Muscle of arm (tissue), 14 donors: ENCODE measurements at places on chromosomes 4 and X. TPM values are rescaled to one million over a fixed set of nuclear protein-coding genes. Genes with fewer than 3 reads are reported as not detected.
A peak's percentile ranks its signal among the peaks of the same experiment; 100 is the strongest.

DNA sequence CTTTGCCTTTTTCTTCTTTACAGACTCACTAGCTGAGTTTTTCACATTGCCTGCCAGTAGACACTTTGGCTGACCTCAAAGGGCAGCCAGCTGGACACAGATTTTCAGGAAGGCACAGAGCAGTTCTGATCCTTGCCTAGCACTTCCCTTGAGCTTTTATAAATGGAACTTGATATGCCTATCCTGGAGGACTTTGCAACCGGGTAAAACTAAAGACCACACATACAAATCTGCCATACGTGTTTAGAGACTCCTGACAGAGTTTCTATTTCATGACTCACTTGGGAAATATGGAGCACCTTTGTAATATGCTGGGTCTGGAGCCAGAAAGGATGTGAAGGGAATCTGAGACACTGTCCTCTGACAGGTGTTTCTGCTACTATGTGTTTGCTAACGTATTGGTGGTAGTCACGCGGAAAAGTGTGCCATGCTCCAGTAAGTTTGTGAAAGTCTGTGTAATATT lies 56.7 kb upstream of the RASSF6 start:
- no peak for DNase-seq

DNA sequence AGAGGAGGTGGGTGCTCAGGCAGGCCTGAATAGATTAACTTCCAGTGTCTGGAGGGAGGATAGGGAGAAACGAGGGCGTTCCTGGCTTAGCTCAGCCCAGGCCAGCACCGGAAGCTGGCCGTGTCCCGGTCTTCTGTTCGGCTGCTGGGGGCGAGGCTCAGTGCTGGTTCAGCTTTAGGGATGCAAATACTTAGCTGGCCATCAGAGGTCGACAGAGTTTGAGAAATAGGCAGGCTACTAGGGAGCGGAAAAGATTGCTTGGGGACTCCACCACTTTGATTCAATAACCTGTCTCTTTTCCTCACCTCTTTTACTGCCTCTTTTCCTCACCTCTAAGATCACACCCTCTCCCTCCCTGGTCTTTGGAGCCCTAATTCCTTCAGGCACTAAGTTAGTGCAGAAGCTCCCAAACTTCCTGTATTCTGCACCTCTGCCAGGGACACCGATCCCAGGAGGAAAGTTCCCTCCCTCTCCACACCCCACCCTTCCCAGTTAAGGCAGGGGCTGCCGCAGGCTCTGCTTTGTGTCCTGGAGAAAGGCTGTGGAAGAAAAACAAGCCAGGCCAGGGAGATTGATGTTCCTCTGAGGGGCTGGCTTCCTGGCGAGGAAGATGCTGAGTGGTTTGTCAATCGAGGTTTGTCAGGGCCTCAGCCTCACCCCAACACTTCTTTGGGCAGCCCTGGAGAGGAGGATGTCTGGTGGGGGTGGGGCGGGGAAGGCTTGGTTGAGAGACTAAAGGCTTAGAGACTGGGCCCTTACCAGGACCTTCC lies 6.0 kb upstream of the EFNB1 start:
- DNase-seq = peak; percentile 58

DNA sequence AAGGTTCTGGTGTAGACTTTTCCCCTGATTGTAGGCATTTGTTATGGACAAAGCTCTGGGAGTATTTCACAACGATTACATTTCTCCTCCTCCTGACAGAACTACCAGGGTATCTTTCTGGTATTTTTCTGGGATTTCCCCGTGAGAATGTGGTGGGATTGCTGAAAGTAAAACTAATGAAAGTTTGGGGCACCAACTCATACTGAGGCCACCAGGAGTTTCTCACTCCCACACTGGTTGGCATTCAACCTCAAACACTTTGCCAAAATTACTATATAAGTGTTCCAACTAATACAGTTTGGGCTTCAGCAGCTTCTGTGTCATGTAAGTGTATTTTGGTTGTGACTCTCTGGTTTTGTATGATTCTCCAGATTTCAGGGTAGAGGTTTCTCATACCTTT lies 855.1 kb downstream of the GLUD2 start:
- DNase-seq = no peak

DNA sequence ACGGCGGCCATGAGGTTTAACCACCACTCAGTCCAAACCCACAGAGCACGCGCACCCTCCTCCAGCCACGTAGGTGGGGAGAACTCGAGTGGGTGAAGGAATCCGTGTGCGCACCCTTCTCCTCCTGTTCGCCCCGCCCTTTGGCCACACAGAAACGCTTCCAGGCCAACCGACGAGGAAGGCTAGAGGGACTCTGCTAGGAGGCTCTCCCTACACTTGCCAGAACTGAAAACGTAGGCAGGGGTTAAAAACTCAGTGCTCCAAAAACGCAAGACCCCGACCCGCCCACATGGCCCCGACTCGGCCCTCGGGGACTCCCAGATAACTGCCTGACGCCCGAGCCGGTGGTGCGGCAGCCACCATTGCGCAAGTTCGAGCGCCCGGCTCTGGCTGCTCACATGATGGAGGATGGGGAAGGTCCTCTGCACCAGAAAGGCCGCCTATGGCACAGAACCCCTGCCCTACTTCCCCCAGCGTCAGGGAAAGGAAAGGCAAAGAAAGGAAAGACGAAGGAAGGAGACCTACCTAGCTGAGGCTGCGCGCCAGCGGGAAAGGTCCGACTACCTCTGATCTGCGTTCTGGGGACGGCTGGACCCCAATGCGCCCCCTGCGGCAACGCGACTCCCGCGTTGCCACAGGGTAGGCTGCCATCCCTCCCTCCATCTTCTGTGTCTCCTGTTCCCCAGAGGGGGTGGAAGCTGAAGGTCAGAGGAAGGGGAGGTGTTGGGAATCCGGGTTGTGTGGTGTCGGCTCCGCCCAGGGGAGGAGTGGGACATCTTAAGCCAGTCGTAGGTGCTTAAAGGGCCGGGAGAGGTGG lies 201.9 kb upstream of the AGTR2 start:
- DNase-seq = peak; percentile 25

The ASB9 gene
- polyA plus RNA-seq = 2.3 TPM
